Effector memory CD8-positive, alpha-beta T cell (primary cell): ENCODE measurements at places on chromosomes 6 and 20.

DNA sequence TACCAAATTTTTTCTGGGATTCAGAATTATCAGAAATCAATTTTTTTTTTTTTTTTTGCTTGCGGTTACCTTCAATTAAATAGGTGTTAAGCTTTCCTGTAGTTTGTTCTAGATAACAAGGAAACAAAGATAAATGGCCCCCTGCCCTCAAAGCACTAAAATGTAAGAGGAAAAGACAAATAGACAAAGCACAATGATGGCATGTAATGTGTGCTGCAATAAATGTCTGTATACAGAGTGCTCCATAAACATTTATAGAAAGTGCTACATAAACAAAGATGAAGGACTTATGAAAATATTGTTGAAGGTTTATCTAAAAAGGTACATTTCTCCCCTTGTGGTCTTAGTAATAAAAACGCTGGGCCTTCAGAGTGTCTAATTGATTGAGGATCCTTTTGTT lies 384.6 kb downstream of the PKHD1 start:
- no peak overlapping the region for H3K27ac ChIP-seq
- H3K4me3 ChIP-seq: no peak overlapping the region
- DNase-seq: no peak
- no peaks in the 10 kb centered on the region for H3K27me3 ChIP-seq
- no peaks in the 10 kb centered on the region for H3K4me1 ChIP-seq

DNA sequence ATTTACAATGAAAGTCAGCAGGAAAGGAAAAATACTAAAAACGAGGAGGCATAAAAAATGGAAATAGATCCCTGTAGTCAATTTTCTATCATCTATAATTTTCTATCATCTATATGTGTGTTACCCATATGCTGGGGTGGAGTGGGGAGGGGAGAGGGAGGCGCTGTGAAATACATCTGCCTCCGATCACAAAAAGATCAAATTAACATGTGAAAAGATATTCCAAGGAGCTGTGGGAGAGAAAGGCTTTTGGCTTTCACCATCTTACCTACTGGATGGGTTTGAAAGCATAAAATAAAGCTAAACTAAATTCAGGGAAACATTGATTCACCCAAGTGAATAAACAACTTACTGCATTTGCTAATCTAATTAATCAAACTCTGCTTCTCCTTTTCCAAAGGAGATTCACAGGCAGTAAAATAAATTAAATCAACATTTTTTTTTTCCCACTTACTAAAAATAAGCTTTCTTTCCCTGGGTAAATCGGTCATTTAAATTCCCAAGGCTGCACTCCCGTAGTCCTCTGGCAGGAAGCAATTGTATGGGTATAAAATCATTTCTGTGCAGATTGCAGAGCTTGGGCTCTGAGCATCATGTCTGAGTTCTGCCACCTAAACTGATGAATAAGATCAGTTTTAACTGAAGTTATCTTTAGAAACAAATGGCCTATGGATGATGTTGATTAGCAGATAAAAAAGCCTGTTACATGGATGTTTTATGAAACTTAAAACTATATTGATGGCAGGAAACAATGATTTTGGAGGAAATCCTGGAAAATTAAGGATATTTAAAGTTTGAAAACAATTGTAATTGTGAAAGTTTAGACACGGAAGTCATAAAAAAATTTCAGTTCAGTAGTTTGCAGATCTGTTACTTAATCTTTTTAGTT lies 147.9 kb downstream of the SOX4 start:
- H3K27me3 ChIP-seq: no peaks in the 10 kb centered on the region
- H3K4me1 ChIP-seq: no peaks in the 10 kb centered on the region
- no peaks in the 10 kb centered on the region for H3K36me3 ChIP-seq
- no peak for DNase-seq

GRCh38 chr20:57330998-57331397 lies 1.4 kb downstream of the SPO11 start:
- DNase-seq: no peak
- H3K4me1 ChIP-seq: no peaks in the 10 kb centered on the region
- peaks cover 26% of the 10 kb centered on the region for H3K27me3 ChIP-seq
- H3K4me3 ChIP-seq: no peak overlapping the region
- no peak overlapping the region for H3K27ac ChIP-seq
- H3K36me3 ChIP-seq: no peaks in the 10 kb centered on the region

- H3K27ac ChIP-seq: no peak overlapping the region
- DNase-seq: no peak
- H3K36me3 ChIP-seq: no peaks in the 10 kb centered on the region
- H3K27me3 ChIP-seq: peaks cover 14% of the 10 kb centered on the region
- no peaks in the 10 kb centered on the region for H3K4me1 ChIP-seq
Observed at GRCh38 chr6:10256113-10256690, 158.7 kb downstream of the TFAP2A start.

DNA sequence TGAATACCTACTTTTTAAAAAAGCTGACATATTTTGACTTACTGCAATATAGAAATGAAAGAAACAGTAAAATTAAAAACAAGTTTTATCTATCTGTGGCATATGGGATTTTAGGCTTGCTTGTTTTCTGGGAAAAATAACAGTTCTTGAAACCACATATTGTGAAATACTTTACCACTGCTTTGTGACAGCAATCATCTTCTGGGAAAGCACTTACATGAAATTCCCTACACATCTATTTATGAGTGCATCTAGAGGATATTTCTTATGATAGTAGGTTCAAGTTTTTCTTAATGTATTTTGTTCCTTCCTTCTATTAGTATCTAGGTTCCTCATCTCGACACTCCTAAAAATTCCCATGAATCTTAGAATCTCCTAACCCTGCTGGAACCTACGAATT lies 75.2 kb downstream of the STXBP5 start:
- peaks cover 12% of the 10 kb centered on the region for H3K36me3 ChIP-seq
- DNase-seq: no peak
- H3K27me3 ChIP-seq: no peaks in the 10 kb centered on the region
- no peak overlapping the region for H3K4me3 ChIP-seq

DNA sequence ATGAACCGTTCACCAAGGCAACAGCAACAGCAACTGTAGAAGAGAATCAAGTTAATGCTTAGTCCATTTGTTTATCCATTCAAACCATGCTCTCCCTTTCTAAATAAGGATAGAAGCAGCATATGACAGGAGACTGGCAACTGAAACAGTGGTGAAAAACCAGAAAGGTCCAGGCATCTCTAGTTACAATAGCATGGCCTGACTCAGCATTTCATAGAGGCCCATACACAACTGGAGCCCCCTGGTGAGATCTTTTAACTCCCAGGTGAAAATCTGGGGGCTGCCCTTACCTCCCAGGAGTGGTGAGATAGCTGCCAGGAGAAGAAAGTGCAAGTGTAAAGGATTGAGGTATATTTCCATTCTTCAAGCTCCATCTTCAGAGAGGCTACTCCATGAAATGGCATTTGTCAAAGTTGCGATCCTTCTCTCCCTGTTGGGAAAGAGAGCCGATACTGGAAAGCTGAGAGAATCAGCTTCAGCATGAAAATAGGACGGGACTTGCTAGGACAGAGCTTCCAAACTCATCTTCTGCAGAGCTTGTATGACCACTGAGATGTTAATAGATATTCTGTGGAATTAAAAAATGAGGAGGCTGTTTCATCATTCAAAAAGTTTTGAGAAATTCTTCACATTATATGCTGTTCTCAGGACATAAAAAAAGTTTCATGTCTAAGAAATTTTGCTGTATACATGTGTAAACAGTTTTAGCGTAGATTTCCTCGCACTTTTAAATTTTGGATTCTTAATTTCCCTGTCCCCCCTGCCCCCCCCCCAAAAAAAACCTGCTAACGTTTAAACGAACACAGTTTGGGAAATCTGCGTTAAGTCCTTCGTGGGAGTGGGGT lies 10.9 kb upstream of the SLC2A12 start:
- H3K36me3 ChIP-seq: no peaks in the 10 kb centered on the region
- H3K27me3 ChIP-seq: peaks cover 12% of the 10 kb centered on the region
- no peak overlapping the region for H3K4me3 ChIP-seq
- H3K4me1 ChIP-seq: no peaks in the 10 kb centered on the region
- DNase-seq: no peak

DNA sequence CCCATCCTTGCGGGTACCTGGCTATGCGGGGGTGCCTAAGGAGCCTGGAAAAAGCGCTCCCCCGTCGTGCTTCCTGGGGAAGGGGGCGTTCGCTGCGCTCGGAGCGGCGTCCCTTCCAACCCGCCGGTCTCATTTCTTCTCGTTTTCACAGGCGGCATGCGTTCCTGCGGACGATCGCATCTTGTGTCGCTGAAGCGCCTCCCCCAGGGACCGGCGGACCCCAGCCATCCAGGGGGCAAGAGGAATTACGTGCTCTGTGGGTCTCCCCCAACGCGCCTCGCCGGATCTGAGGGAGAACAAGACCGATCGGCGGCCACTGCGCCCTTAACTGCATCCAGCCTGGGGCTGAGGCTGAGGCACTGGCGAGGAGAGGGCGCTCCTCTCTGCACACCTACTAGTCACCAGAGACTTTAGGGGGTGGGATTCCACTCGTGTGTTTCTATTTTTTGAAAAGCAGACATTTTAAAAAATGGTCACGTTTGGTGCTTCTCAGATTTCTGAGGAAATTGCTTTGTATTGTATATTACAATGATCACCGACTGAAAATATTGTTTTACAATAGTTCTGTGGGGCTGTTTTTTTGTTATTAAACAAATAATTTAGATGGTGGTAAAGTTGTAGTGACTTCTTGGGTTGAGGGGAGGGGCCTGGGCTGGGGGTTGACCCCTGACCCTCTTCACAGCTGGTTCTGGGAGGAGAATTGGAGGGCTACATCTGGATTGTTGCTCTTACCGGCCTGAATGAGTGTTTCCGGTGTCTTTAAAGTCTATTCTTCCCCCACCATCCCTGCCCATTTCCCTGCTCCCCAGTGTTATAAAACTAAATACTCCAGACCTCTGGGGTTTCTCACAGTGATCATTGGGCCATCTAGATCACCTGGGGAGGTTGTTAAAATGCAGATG lies 1.1 kb downstream of the ID1 start:
- peaks cover 26% of the 10 kb centered on the region for H3K4me1 ChIP-seq
- peak overlapping the region; percentile 83 for H3K4me3 ChIP-seq
- H3K36me3 ChIP-seq: peaks cover 31% of the 10 kb centered on the region
- DNase-seq: peak; percentile 19
- H3K27me3 ChIP-seq: peaks cover 47% of the 10 kb centered on the region

- no peak for DNase-seq
- peaks cover 86% of the 10 kb centered on the region for H3K27me3 ChIP-seq
- peak overlapping the region; percentile 71 for H3K4me3 ChIP-seq
Observed at GRCh38 chr6:3228046-3228671, 706 bp upstream of the TUBB2B start.

DNA sequence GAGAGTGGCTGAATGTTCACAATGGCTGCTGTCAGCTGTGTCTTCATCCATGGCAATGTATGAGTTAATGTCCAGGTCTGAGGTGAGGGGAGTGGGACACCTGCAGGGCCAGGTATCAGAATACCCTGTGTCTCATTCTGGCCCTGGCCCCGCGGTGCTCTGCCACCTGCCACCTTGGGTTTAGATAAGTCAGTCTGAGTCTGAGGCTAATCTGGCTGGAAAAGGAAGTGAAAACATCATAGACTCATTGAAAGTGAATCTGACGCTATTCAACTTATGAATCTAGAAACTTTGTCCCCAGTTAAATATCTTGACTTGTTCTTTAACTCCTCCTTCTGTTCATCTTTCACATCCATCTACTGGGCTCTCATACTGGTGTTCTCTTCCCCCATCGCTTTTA lies 267.1 kb upstream of the JAG1 start:
- no peaks in the 10 kb centered on the region for H3K4me1 ChIP-seq
- H3K36me3 ChIP-seq: no peaks in the 10 kb centered on the region
- H3K27ac ChIP-seq: no peak overlapping the region
- no peaks in the 10 kb centered on the region for H3K27me3 ChIP-seq
- DNase-seq: no peak
- H3K4me3 ChIP-seq: no peak overlapping the region

DNA sequence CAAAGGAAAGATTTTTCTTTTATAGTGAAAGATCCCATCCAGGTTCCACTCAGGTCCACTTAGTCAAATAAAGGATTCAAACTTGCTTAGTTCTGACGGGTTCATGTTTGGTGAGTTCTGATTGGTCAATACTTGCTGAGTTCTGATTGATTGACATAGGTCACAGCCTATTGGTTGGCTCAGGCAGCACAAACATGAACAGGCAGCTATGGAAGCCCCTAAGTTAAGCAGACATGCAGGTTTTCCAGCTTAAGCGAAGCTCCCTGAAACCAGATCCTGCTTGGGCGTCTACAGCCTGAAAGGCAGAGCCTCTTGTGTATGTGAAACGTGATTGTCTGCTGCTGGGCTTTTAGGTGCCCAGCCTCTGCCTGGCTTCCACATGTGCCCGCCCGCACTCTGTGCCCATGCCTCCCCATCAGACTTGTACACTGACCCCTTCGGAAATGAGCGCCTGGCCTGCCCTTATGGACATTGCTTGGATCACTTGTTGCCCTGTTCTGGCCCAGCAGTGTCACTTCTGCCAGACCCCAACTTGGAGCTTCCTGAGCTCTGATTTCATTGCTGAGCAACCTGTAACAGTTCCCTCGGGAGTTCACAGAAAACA lies 45.4 kb upstream of the ECI2 start:
- H3K27me3 ChIP-seq: peaks cover 26% of the 10 kb centered on the region
- H3K4me3 ChIP-seq: no peak overlapping the region
- DNase-seq: no peak
- H3K27ac ChIP-seq: no peak overlapping the region
- no peaks in the 10 kb centered on the region for H3K4me1 ChIP-seq

DNA sequence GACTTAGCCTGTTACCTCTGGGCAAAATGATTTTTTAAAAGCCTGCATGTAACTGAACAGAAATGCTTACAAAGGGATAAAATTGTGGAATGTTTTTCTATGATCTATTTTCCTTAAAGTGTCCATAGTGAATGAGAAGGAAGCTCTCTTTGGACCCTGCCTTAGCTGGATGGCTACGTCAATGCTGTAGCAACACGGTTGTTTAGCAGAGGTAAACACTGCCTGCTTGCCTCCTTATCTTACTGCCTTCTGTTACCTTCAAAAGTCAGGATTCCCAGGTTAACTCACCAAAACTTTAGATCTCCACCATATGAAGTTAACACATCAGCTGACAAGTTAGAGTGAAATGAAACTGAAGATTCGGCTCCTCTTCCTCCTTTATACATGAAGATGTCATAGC lies 402.6 kb downstream of the SAMD5 start:
- H3K4me1 ChIP-seq: no peaks in the 10 kb centered on the region
- H3K36me3 ChIP-seq: no peaks in the 10 kb centered on the region
- DNase-seq: no peak
- H3K4me3 ChIP-seq: no peak overlapping the region

DNA sequence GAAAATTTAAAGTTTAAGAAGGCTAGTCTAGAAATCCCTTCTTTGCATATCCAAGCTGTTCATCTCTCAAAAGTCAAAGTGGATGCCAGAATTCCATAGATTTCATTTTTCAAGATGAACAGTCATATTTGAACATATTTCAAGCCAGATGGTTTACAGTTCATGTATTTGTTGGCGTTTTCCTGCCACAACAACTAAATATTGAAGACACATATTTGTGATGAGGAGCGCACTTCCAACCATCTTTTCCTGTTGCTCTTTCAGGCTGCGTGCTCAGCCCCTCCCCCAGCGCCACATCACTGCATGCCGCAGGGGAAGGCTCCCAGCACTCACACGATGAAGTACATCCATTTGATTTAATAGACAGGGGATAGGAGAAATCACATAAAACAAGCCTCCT lies 5.9 kb upstream of the NOX3 start:
- no peak overlapping the region for H3K4me3 ChIP-seq
- no peak for DNase-seq
- H3K27ac ChIP-seq: no peak overlapping the region
- no peaks in the 10 kb centered on the region for H3K36me3 ChIP-seq
- H3K27me3 ChIP-seq: peaks cover 31% of the 10 kb centered on the region
- no peaks in the 10 kb centered on the region for H3K4me1 ChIP-seq
